ENCODE measurements at places on chromosomes 16 and 17. TPM values are rescaled to one million over a fixed set of nuclear protein-coding genes. Genes with fewer than 3 reads are reported as not detected.

Gene RNF222
- total RNA-seq = 1.1 TPM

Gene GPR139
- total RNA-seq = not detected

Gene CETP
- 0.14 TPM for total RNA-seq

Gene TLCD3B
- 0.88 TPM for total RNA-seq

Gene CD300LB
- 2.0 TPM for total RNA-seq

Gene MMP28
- not detected for total RNA-seq

DNA sequence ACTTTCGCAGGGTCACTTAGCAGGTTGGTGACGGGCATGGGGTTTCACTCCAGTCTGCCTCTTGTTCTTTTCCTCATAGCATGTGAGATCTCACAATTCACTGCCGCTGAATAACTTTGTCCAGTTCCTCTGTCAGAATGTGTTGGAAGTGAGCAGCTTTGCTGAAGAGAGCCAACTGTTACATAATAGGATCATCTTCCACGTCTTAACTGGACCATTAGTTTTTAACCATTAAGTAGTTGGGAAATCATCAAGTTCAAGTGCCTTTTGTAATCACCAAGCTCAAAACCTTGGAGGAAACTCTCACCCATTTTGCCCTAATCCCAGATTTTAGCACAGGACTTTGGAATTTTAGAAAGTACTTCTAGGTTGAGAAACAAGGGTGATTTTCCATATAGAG is 290.6 kb downstream of the WWOX start:
- H3K27me3 ChIP-seq = no peaks in the 10 kb centered on the region
- DNase-seq = no peak
- no peaks in the 10 kb centered on the region for H3K36me3 ChIP-seq
- H3K27ac ChIP-seq = no peak overlapping the region

- H3K27me3 ChIP-seq = no peaks in the 10 kb centered on the region
- H3K27ac ChIP-seq = no peak overlapping the region
- H3K4me3 ChIP-seq = no peak overlapping the region
Observed at GRCh38 chr17:42520540-42520951, 15.5 kb upstream of the NAGLU start.

DNA sequence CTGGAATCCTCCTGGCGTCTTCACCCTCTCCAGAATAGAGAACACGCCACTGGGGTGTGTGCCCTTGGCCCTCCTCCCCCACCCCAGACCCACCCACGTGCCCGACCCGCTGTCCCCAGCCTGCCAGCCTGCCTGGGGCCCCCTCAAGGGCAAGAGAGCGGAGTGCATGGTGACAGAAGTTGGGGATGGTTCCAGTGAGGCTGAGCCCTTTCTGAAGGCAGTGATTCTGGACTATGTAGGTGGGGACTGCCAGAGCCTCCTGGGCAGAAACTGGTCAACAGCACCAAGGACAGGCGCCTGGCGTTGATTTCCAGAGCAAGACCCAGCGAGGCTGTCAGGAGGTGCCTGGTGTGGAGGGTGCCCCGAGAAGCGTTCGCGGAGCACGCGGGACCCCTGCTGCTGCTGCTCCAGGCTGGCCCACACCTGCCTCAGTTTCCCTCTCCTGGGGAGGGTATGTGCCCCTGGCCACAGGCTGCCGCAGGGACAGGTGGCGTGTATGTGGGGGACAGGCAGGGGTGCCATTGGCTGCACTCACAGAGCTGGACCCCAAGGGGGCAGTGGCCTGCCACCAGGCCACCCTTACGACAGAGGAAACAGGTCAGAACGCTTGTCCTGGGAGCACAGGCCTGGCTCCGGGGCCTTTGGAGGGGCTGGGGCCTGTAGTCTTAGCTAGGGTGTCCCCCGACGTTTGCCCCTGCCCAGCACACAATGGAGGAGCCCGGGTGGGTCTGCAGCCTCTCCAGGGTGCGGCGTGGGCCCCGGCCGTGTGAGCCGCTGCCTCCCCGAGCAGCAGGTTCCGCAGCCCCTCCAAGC is 1.2 kb downstream of the SSTR5 start:
- peaks cover 9% of the 10 kb centered on the region for H3K27me3 ChIP-seq
- DNase-seq = no peak
- H3K36me3 ChIP-seq = no peaks in the 10 kb centered on the region
- no peak overlapping the region for H3K27ac ChIP-seq

- no peak overlapping the region for H3K27ac ChIP-seq
- no peak for DNase-seq
- peaks cover 17% of the 10 kb centered on the region for H3K36me3 ChIP-seq
- H3K4me3 ChIP-seq = no peak overlapping the region
- no peaks in the 10 kb centered on the region for H3K27me3 ChIP-seq
Observed at GRCh38 chr17:2937331-2938003, 125.9 kb downstream of the OR1D5 start.

- H3K4me1 ChIP-seq = no peaks in the 10 kb centered on the region
- no peak overlapping the region for H3K27ac ChIP-seq
- H3K27me3 ChIP-seq = no peaks in the 10 kb centered on the region
- DNase-seq = no peak
Observed at GRCh38 chr17:61127960-61128359, 271.7 kb upstream of the TBX2 start.

DNA sequence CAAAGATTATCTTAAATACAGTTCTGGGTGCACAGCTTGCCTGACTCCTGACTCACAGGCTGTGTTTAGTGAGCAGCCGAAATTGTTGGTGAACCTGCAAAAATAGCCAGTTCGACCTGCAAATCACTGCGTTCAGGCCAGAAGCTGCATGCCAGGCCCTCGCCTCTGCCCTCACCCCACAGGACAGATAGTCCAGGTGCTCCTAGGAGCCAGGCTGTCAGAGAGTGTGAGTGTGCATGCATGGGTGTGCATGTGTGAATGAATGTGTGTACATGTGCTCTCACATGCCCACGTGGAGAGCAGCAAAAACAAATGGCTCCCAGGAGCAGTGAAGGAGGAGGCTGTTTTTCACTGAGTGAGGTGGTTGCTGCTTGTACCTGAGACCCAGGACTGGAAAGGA is 131.8 kb downstream of the ABCC12 start:
- H3K27me3 ChIP-seq = no peaks in the 10 kb centered on the region
- H3K36me3 ChIP-seq = no peaks in the 10 kb centered on the region
- no peak overlapping the region for H3K27ac ChIP-seq
- H3K4me1 ChIP-seq = no peaks in the 10 kb centered on the region

- DNase-seq = no peak
- H3K27me3 ChIP-seq = no peaks in the 10 kb centered on the region
- no peak overlapping the region for H3K4me3 ChIP-seq
- H3K4me1 ChIP-seq = no peaks in the 10 kb centered on the region
Observed at GRCh38 chr17:32958418-32958817, 30.5 kb downstream of the TMEM98 start.

- peaks cover 13% of the 10 kb centered on the region for H3K4me1 ChIP-seq
- no peak overlapping the region for H3K4me3 ChIP-seq
- no peak for DNase-seq
- no peak overlapping the region for H3K27ac ChIP-seq
- no peaks in the 10 kb centered on the region for H3K36me3 ChIP-seq
Observed at GRCh38 chr17:74690409-74690825, 22.3 kb downstream of the CD300LF start.

- no peak overlapping the region for H3K4me3 ChIP-seq
- no peaks in the 10 kb centered on the region for H3K27me3 ChIP-seq
- no peaks in the 10 kb centered on the region for H3K36me3 ChIP-seq
- no peak overlapping the region for H3K27ac ChIP-seq
Observed at GRCh38 chr16:54197758-54198157, 88.8 kb downstream of the IRX3 start.

- no peak for DNase-seq
- no peaks in the 10 kb centered on the region for H3K4me1 ChIP-seq
- no peak overlapping the region for H3K4me3 ChIP-seq
- H3K27me3 ChIP-seq = no peaks in the 10 kb centered on the region
- H3K27ac ChIP-seq = no peak overlapping the region
Observed at GRCh38 chr17:71987634-71988033, 133.2 kb upstream of the SOX9 start.

DNA sequence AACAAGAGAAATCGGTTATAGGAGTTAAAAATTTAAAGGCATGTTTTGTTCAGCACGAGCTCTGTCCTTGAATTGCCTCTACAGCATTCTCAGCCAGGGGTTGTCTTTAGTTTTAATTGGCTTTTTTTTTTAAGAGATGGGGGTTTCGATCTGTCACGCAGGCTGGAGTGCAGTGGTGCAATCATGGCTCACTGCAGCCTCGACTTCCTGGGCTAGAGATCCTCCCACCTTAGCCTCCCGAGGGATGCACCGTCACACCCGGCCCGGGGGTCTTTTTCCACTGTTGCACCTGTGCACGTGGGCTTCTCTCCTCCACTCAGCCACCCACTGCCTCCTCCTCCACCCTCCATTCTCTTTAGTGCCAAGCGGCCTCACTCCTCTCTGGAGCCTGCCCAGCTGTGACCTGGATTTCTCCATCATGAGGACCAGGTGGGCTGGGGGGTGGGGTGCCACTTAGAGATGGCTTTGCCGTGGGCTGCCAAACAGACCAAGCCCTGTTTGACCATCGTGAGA is 106.8 kb upstream of the SEC14L1 start:
- no peaks in the 10 kb centered on the region for H3K27me3 ChIP-seq
- no peak overlapping the region for H3K4me3 ChIP-seq
- no peaks in the 10 kb centered on the region for H3K4me1 ChIP-seq
- no peak overlapping the region for H3K27ac ChIP-seq
- DNase-seq = no peak

- no peaks in the 10 kb centered on the region for H3K27me3 ChIP-seq
- peak overlapping the region; percentile 39 for H3K4me3 ChIP-seq
- peak overlapping the region; percentile 92 for H3K27ac ChIP-seq
Observed at GRCh38 chr17:3914312-3914670, 2.0 kb downstream of the P2RX1 start.

GRCh38 chr17:74417178-74418045 is 14.5 kb upstream of the GPRC5C start:
- DNase-seq = no peak
- H3K36me3 ChIP-seq = no peaks in the 10 kb centered on the region
- no peak overlapping the region for H3K27ac ChIP-seq
- no peaks in the 10 kb centered on the region for H3K27me3 ChIP-seq
- H3K4me1 ChIP-seq = no peaks in the 10 kb centered on the region

DNA sequence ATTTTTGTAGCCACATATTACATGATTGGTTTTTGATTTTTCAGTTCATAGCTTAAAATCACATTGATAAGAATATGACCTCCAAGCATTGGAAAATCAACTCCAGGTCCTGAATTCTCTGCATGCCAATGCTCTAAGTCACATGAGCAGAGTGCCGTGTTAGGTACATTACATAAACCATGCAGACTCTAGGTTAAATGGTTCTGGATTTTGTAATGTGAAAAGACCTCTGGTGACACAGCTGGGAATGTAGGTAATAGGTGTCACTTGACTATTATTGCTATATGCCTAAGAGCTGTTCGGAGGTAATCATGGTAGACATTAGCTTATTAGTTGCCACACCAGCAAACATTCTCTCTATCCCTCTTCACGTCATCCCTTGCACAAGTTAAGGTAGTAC is 231.1 kb upstream of the SALL1 start:
- H3K4me1 ChIP-seq = no peaks in the 10 kb centered on the region
- no peaks in the 10 kb centered on the region for H3K27me3 ChIP-seq
- H3K27ac ChIP-seq = no peak overlapping the region
- H3K36me3 ChIP-seq = no peaks in the 10 kb centered on the region
- no peak overlapping the region for H3K4me3 ChIP-seq
